ENCODE measurements at places on chromosomes 1 and 21.

DNA sequence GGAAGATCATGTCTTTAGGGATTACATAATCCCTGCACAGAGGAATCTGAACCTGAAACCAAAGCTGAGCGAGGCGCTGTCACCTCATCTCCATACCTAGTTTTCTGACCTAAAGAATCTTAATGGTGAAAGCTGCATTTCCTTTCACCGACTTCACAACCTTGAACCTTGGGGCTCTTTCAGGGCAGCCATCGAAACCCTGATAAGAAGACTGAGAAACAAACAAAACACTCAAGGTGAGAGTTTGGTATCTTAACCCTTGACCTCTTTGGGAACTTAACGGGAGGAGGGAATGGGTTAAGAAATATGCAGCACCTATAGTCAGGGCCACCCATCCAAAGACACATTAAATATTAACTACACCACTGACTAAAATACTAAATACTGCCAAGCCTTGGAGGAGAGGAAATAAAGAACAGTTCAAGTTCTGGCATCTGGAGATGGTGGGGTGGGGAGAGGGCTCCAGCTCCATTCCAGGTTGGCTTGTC is 2.0 kb downstream of the C1orf116 start:
- no peak for DNase-seq

DNA sequence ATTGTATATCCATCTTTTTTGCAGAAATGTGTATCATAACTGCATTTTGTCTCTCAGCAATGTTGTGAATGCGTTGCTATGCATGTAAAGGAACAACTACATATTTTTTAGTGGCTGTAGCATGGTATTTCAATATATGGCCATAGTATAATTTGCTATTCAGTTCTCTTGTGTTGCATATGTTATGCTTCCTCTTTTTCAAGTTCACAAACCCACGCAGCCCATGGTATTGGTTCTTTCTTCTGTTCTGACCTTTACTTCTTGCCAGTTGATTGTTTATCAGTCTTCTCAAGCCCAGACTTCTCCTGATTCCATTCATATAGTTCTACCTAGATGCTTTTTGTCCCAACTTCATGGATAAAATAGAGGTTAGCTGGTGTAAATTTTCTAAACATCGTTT is 6.1 kb downstream of the SLC22A15 start:
- DNase-seq = no peak

- no peak for DNase-seq
These were observed 31.7 kb downstream of the DSTYK start for GRCh38 chr1:205179842-205180241.

DNA sequence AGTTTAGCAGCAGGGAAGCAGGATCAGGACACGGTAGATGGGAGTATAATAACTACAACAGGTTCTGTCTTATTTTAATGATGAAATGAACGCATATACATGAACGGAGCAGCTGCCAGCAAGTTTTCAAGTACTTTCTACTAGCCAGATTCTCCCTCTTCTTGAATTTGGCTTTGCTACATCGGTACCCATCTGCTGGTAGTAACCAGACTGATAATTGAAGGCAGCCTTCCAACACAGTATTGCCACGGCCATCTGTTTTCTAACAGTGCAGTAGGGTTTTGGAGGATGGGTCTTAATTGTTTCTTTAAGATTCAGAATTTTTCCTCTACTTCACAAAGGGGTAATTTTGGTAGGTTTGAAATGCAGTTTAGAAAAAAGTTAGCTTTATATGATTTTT is 33.4 kb downstream of the CENPF start:
- DNase-seq = no peak

GRCh38 chr1:94490556-94490955 is 51.0 kb downstream of the F3 start:
- no peak for DNase-seq

GRCh38 chr1:247385283-247385682 is 30.7 kb upstream of the NLRP3 start:
- no peak for DNase-seq

GRCh38 chr1:27597516-27598294 is 6.2 kb downstream of the AHDC1 start:
- no peak for DNase-seq

DNA sequence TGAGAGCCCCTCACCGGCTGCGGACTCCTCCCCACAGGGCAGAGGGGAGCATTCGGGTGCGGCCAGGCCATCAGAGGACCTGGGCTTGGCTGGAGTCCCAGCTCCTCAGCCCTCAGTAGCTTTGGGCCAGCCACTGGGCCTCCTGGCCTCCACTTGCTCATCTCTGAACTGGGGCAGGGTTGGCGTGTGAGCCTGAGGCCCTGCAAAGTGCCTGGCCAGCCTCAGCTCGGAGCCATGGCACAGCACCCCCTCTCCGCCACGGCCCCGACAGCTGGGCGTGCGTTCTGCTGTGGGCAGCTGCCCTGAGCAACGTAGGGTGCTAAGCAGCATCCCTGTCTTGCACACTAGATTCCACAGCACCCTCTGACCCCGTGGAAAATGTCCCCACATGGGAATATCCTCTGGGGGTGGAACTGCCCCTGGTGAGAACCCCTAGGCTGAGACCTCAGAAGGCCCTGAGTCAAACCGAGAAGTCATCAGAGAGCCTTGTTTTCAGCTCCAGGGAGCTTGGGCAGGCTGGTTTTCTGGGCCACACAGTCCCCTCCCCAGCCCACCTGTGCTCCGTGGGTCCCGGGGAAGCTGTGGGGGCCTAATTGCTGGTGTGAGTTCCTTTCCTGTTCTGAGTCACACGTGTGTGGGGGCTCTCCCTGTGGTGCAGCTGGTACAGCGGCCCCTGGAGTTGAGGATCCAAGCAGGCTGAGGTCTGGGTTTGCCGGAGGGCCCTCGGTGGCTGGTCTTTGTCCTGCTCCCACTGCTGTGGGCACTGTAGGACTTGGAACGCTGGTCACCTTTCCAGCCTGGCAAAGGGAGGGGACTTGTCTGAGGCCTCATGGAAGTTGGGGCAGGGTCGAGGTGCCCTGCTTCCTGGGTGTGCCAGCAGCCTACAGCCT is 24.5 kb downstream of the TP73 start:
- no peak for DNase-seq

DNA sequence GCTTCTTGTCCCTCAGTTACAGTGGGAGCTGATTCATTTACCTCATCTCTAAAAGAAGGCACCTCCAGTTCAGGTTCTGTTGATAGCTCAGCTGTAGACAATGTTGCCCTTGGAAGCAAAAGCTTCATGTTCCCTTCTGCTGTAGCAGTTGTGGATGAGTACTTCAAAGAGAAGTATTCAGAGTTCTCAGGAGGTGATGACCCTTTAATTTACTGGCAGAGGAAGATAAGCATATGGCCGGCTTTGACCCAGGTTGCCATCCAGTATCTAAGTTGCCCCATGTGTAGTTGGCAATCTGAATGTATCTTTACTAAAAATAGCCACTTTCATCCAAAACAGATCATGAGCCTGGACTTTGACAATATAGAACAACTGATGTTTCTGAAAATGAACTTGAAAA is 4.5 kb downstream of the ZBED6 start:
- no peak for DNase-seq

GRCh38 chr21:38661889-38662568 is 143.7 kb upstream of the ETS2 start:
- DNase-seq = no peak

- no peak for DNase-seq
These were observed 47.0 kb downstream of the PLPP3 start for GRCh38 chr1:56532350-56532683.

Measured in central memory CD4-positive, alpha-beta T cell (primary cell).